Stimulated activated CD8-positive, alpha-beta memory T cell treated with anti-CD3 and anti-CD28 coated beads, Interleukin-15, amount 100 ng/mL, for 24 hours (primary cell): ENCODE measurements at places on chromosomes 3 and 15.

DNA sequence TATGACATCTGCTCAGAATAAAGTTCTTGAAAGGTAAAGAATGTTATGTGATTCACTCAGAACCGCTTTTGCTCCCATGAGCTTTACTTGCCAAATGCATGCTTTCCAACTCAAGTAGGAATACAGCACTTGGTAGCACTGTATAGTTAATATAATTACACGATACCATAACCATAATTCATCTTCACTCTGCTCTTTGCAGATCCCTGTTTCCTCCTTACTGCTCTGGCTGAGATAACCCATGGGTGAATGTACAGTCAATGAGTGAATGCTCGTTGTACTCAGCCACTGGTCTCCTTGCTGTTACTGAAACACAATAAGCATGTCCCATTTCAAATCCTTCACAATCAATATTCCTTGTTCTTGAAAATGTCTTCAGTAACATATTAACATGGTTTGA is 550.0 kb downstream of the FGF12 start:
- DNase-seq: no peak

- no peak for DNase-seq
Measured at GRCh38 chr15:38312190-38312589, 59.6 kb downstream of the SPRED1 start.

GRCh38 chr3:128561504-128561903 is 68.5 kb upstream of the GATA2 start:
- DNase-seq: no peak

DNA sequence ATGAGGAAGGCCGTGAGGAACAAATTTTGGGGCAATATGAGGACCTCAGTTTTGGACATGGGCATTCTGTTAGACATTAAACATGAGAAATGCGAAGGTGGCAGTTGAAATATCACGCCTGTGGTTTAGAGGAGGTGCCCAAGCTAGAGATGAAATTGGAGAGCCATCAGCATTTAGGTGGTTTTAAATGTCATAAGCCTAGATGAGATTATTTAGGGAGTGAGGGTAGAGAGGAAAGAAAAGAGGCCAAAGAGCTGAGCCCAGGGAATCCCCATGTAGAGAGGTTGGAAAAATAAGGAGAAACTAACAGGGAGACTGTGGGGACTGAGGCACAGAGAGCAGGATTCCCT is 14.9 kb downstream of the RTP1 start:
- no peak for DNase-seq

DNA sequence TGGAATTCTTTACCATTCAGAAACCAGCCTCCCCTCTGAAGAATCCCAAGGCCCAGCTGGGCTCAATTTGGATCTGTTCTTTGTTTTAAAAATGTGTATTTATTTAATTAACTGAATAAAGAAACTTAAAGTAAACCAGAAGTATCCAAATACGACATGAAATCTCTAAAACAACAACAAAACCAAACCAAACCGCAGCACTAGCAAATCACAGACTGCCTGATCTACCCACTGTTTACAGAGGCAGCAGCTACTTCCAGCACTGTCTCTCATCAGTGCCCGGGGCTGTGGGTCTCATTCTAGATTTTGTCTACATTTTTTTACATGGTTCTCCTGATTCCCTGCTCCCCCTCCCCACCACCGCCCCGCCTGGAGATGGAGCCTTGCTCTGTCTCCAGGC is 2.3 kb downstream of the FLNB start:
- DNase-seq: no peak

DNA sequence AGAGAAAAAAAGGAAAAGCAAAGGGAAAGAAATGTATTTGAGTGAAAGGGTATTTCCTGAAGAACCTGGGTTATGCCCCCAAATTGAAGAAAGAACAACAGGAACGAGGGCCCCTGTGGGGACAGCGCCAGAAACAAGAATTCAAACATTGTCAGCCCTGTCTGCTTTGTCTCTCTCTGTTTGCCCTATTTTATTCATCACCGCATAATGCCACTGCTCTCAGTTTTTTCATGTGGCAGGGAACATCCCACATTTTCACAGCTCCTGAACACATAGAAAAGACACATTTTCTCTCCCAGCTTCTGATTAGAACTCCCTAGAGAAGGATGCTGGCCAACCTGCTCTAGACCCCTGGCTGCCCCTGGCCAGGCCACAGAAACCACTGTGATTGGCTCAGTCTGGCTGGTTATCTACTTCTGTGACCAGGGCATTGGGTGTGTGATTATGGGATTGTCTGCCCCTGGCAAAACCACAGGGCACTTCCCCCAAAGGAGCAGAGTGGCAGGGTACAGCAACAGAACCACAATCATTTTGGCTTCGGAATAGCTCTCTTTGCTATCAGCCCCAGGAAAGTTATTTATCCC is 31.3 kb upstream of the CCDC54 start:
- DNase-seq: no peak

GRCh38 chr3:3127432-3128010 is 781 bp downstream of the TRNT1 start:
- DNase-seq: no peak

- DNase-seq: no peak
Measured at GRCh38 chr15:29270976-29271375, 1.4 kb upstream of the NSMCE3 start.

DNA sequence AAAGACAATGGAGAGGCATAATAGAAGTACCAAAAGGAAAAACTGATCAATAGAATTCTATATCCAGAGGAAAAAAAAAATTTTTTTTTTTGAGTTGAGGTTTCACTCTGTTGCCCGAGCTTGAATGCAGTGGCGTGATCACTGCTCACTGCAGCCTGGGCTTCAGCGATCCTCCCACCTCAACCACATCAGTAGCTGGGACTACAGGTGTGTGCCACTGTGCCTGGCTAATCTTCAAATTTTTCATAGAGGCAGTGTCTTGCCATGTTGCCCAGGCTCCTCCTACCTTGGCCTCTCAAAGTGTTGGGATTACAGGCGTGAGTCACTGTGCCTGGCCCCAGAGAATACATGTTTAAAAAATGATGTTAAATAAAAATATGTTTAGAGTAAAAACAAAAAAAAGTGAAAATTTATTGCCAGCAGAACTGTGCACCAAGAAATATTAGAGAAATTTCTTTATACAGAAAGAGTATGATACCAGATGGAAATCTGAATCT is 154.3 kb upstream of the ZBTB20 start:
- no peak for DNase-seq
